ENCODE measurements at places on chromosomes 7 and 10. TPM values are rescaled to one million over a fixed set of nuclear protein-coding genes. Genes with fewer than 3 reads are reported as not detected.

The MOGAT3 gene
- not detected for total RNA-seq

The FAM25C gene
- not detected for total RNA-seq

The TUBB8 gene
- total RNA-seq = 0.39 TPM

DNA sequence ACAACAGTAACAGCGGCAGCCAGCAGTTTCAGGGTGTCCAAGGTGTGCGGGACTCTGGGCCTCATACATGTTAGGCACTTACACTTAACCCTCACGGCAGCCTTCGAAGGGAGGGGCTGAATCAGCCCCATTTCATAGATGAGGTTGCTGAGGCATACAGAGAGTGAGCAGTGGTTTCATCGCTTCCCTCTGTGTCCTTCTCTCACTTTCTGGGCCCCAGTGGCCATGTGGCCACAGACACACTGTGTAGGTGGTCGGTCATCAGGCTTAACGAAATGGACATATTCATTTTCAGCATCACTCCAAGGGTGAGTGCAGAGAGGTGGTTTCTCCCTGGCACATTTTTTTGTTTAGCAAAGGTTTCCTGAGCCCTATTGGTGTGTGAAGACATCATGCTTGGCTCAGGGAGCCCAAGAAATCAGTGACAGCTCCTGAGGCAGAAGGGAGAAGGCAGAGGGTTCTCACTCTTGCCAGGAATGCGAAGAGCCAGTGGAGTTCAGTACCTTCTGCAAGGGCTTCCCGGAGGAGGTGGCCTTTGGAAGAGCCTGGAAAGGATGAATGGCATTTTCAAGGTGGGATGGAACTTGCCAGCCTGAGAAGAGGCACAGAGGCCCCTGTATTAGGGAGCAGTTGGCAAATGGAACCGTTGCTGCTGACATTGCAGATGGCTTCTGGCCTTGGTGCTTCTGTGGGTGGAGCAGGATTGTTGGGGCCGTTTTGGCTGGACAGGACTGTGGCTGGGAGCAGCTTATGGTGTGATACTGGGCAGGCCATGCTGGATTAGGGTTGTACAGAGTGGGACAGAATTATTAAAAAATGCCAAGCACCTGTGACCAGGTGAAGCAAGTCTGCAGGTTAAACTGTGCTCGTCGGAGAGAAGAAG lies 61.7 kb upstream of the PPIF start:
- DNase-seq = no peak

DNA sequence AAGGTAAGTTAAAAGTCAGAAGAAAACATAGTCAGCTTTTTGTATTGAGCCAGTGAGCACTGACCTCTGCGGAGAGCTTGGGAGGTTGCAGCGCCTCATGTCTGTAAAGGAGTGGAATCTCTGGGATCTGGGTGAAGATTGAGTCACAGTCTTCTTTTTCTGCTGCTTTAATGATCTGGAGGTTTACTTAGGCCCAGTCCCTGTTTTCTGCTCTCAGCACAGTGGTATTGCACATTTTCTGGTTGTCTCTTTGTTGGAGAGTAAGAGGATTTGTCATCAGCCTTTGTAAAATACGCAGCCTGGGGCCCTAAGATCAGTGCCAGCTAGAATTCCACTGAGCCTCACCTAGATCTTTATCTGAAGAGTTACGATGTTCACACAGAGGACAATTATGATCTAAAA lies 58.3 kb upstream of the GJD4 start:
- DNase-seq = no peak

DNA sequence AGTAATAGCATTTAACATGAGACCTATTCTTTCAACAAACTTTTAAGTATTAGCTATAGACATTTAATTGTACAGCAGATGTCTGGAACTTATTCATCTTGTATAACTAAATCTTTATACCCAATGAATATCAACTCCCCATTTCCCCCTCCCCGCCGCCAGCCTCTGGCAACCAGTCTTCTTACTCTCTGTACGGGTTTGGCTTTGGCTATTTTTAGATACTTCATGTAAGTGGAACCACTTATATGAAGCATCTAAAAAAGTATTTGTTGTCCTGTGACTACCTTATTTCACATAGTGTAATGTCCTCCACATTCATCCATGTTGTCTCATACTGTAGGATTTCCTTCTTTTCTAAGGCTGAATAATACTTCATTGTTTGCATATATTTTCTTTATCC lies 60.8 kb downstream of the RAB18 start:
- no peak for DNase-seq

The KIAA1549 gene
- total RNA-seq = 3.9 TPM

- no peak for DNase-seq
These were observed at the start of gene HOXA6 for GRCh38 chr7:27147199-27148030. HOXA6 (minus strand) TSS chr7:27147774; CDS start chr7:27147749, 25 bp downstream.

GRCh38 chr10:59962756-59963155 lies 56.4 kb upstream of the CCDC6 start:
- no peak for DNase-seq
